C1 segment of cervical spinal cord (tissue), 14 donors: ENCODE measurements at places on chromosomes 6 and 20.

GRCh38 chr20:39855799-39856198 is 833.2 kb downstream of the MAFB start:
- no peak for DNase-seq

DNA sequence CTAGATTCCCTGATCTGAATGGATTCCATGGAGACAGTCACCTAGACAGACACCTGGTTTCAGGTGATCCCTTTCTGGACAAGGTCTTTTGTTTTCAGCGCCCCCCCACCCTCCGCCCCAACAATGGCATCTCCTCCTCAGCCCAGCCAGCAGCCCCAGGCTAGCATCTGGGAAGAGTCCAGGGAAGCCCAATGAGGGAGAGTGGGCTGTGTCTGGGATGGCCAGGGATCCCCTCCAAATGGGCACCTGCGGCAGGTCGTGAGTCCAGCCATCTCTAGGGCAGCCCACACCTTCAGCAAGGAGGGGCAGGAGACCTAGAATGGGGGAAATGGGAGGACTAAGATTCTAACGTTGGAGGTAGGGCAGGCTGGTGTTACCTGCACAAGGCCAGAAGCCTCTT is 1.2 kb upstream of the SLC24A3 start:
- DNase-seq, result no peak

DNA sequence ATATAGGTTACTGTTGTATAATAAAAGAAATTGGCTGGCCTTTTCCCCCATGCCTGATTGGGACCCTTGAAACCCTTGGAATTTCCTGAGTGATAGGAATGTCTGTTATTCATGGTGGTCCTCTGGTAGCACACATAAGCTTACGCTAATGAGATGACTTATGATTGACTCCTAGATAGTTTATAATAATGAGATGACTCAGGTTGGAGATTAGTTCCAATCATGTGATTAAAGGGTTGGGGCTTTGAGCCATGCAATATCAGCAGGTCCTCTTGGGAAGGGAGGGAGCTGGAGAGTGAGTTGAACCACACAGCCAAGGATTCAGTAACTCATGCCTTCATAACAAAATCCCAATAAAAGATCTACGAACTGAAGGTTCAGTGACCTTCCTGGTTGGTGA is 407.6 kb upstream of the MANEA start:
- DNase-seq, result no peak

DNA sequence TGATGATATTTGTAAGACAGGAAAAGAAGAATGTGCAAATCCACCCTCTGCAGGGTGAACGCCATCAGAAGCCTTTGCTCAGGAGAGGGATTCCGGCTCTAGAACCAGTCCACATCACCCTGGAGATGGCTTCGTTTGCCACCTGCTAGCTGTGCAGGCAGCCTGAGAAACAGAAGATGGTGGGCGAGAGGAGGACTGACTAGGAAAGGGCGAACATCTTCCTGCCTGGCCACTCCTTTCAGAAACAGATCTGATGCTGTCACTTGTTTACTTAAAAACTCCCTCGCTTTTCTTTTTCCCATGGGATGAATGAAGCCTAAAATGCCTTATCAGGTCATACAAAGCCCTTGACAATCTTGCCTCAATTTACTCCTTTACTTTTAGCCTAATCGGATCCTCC is 1.2 kb downstream of the PTPRA start:
- DNase-seq, result no peak

DNA sequence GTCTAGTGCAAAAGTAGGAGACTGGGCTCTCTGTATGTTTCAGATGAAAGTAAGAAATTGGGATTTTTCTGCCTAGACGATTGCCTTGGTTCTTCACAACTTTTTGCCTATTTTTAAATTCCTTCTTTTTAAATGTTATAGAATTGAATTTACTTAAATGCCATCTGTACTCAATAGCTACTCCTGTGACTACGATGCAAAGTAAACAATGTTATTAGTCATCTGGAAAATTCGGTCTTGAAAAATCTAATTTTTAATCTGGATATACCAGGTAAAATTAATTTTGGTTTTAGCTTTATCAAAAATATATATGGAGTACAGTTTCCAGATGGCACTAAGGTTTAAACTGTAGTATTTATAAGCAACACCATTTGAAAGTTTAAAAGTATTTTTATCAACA is 472.2 kb downstream of the UTRN start:
- DNase-seq, result no peak

DNA sequence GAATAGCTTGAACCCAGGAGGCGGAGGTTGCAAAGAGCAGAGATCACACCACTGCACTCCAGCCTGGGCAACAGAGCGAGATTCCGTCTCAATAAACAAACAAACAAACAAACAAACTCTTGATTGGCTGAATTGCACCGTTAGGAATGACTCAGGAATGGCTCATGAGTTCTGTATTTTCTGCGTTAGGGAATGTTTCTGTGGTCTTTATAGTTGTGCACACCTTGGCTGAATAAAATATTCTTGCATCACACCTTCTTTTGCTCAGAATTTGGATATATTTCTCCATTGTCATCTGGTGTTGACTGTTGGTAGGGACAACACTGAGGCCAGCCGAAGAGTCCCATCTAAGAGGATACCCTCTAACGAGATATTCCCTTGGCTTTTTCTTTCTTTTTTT is 19.6 kb upstream of the PI16 start:
- no peak for DNase-seq

DNA sequence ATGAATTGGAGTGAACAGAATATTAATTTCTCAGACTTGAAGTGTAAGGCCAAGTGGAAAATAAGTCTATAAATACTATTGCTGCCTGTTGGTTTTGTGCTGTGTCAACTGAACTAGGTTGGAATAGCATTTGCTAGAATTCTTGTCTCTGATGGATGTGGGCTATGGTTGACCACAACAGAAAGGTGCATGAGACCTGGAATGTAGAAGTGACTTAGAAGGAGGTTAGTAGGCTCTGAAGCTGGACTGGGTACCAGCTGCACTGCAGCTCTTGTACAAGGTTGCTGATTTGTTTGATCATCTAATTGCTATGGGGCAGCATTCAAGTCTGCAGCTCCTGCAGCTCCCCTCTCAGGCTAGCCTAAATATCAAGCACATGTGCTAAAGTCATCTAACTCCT is 479.0 kb upstream of the NRSN1 start:
- no peak for DNase-seq

DNA sequence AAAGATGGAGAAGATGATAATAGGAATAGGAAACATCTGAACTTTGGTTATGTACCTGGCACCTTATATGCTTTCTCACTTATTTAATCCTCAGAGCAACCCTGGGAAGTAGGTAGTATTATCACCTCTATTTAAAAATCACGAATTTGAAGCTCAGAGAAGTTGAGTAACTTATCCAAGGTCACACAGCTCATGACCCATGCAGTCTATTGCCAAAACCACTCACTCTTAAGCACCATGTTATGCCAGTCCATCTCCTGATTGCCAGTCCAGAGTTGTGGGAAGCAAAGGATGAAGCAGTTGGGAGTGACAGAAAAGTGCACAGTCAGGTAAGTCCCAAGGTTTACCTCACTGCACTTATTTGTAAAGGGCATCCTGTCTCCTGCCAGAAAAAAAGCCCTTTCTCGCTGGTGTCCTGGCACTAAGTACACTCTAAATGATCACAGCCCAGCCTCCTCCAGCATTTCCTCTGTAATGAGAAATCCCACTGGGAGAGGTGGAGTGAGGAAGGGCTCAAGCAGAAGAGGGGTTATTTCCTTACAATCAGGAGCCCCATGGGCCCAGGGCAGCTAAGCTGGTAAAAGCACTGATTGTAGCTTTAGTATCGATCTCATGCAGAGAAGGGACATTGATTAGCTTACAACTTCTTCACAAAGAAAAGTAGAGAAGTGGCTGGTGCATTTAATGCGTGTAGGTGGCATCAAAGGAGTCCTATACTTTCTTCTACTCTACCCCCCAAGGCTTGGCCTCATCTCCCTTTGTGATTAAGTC is 21.3 kb upstream of the SCGN start:
- DNase-seq, result no peak

- DNase-seq, result no peak
Observed at GRCh38 chr6:17935188-17936149, 52.0 kb downstream of the KIF13A start.

- no peak for DNase-seq
Observed at GRCh38 chr6:15077961-15078360, 167.9 kb upstream of the JARID2 start.

DNA sequence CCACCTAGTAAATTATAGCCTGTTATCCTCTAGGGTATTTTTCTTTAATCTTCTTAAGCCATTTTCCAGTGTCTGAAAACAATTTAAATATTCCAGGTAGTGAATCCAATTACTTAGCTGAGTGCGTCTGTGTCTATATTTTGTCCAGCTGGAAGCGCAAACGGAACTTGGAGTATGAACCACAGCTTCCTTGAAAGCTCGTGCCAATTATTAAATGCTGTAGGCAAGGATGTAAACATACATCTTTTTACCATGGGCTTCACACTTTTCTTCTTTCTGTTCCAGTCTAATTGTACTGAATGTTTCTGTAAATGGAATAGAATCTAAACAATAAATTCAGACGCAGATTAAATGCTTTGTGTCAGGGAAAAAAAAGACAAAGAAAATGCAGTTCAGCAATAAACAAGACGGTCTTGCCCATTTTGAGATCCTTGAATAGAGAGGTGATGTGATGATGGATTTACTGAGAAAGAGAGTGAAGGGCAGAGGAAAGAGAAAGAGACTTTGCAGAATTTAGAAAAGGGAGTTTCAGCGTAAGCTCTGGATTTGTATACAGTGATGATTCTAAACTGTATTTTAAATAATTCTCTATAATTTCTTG is 1.9 kb downstream of the PLCB1 start:
- DNase-seq, result no peak

DNA sequence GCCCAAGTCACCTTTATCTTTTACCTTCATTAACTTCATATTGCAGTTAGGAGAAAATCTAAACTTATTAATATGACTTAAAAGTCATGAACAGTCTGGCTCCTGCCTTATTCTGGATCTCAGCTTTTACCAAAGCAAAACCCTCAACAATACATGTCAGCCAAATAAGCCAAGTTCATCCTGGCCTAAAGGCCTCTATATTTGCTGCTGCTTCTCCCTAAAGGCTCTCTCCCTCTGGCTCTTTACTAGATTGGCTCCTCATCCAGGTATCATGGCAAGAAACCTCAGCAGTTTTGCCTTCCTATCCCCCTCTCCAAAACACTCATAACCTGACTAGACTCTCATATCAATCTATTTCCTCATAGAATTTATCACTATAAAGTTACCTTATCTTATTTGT is 11.1 kb downstream of the LMBRD1 start:
- no peak for DNase-seq
